CMK (cell line): ENCODE measurements at places on chromosomes 5 and 9.

DNA sequence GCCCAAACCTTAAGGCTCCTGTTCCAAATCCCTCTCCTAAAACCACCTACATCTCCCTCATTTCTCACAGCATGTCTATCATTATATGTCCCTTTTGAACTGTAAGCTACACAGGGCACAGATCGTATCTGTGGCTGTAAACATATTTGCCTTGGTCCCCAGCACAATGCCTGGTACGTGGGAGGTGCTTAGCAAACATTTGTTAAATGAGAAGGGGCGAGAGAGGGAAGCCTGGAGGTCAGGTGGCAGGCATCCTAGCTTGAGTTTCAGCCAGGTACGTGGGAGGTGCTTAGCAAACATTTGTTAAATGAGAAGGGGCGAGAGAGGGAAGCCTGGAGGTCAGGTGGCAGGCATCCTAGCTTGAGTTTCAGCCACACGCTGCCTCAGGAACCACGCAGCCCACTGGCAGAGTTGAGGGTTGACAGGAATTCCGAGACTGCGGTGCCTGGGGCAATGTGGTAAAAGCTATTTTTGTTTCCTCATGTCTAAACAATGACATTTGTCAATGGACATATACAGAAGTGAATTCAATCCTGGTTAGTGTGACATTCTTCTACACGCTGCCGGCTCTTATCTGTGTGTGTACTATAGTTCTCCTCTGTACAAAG lies 113.6 kb downstream of the EFNA5 start:
- no peak for DNase-seq

GRCh38 chr5:124665625-124666024 lies 80.8 kb downstream of the ZNF608 start:
- DNase-seq = no peak

DNA sequence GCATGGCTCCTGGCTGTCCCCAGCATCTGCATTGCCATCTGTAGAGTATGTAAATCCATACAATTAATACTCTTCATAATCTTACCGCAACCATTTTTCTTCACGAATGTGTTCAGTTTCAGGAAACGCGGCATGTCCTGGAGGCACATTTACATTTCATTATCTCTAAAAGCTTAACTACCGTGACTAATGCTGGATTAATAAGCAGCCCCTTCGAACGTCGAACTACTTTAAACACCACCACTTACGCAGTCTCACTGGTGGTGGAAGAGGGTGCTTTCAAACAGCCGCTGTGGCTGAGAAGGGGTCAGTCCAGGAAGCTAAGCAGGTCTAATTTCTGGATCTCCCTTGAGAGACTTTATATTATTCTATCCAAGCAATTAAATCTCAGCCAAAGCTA lies 85.6 kb downstream of the C5orf15 start:
- DNase-seq = no peak

DNA sequence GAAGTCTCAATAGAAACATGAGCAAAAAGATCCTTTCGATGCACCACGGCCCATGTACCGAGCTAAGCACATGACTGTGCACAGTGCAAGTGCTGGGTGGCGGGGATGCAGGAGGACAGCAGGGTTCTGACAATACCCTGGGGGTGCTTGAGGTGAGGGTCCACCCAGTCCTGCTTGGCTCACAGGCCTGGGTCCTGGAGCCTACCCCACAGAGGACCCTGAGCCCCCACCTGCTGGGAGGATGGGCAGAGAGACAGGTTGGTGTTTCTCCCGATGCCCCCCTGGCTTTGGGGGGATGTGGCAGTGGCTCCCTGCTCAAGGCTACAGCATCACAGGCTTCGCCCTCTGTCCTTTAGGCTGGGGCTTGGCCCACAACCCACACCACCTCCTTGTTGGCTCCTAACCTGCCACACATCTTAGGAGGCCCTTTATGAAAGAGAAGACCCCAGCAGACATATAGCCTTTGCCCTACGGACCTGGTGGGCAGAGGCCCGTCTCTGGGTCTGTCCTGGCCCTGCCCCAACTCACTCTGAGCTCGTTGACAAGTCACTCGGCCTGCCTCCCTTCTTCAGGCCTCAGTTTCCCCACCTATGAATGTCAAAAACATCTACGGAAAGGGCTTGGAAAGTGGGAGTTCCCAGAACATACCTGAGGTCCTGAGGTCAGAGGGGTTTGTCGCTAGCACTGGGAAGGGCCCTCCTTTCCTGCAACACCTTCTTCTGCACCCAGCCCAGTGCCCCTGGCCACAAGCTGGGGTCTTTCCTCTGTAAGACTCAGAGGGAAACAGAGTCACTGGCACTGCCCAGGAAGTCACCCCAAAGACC lies 50.3 kb downstream of the BARX1 start:
- DNase-seq = no peak

DNA sequence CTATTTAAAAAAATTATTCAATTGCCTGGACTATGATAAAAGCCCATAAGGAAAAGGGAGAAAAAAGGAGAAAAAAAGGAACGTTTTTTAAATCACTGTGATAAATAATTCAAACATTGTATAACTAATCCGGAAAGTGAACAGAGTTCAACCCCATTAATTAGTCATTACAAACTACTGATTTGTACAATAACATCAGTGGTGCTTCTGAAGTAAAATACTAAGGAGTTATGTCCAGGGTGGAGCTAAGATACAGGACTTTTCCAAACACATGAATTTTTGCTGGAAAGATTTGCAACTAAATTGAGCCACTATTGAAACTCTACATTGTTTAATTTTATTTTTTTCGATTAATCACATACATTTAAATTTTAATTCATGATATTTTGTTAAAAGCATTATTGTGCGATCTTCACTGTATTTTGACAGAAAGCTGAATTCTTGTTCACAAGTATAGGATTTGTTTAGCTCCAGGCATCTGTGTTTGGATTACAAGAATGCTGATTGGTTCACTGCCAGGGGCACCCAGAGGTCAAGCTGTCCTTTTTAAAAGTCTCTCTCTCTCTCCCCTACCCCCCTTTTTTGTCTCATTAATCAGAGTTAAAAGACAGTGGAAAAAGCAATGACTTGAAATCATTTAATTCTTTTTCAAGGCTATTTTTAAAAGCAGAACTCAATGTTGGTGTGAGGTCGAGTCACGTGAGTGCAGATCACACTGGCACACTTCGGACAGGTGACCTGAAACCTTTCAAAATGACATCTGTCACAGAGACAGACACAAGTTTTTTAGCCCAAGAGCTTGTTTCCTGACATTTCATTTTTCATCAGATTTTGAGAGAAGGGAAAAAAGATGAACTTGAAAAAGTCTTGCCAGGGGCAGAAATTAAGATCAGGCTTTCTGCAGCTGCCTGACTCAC lies 387.3 kb downstream of the NR2F1-AS1 start:
- no peak for DNase-seq

DNA sequence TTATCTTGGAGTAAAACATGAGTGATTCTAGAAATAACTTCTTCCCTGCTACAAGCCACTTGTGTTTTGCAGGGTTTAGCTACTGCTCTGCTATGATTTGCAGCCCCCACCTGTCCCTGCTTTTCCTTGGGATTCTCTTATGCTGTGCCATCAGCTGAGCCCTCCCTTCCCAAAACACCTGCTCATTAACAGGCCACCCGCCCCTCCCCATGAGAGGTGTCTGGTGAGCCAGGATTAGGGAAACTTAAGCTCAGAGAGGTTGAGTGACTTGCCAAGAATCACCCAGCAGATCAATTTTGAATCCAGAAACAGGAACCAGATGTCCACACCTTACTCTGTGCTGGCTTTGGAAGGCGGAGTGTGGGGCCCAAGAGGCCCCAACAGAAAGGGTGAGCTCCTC lies 111.7 kb upstream of the CXCL14 start:
- no peak for DNase-seq

DNA sequence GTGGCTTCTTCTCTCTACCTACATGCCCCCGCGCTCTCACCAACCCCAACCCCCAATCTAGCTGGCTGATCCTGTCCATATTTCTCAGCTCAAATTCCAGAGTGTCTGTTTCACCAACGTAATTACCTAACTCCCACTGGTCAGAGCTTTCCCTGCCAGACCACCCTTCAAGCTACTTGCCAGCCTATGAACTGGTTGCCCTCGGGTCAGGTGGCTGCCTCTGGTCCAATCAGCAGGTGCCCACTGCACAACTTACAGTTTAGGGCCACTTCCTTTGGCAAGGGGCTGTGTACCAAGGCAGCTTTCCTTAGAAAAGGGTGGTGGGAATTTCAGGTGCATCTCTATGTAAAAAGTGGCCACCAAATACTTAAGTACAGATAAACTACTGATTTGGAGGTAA lies 92.2 kb upstream of the SLC30A5 start:
- DNase-seq = no peak

DNA sequence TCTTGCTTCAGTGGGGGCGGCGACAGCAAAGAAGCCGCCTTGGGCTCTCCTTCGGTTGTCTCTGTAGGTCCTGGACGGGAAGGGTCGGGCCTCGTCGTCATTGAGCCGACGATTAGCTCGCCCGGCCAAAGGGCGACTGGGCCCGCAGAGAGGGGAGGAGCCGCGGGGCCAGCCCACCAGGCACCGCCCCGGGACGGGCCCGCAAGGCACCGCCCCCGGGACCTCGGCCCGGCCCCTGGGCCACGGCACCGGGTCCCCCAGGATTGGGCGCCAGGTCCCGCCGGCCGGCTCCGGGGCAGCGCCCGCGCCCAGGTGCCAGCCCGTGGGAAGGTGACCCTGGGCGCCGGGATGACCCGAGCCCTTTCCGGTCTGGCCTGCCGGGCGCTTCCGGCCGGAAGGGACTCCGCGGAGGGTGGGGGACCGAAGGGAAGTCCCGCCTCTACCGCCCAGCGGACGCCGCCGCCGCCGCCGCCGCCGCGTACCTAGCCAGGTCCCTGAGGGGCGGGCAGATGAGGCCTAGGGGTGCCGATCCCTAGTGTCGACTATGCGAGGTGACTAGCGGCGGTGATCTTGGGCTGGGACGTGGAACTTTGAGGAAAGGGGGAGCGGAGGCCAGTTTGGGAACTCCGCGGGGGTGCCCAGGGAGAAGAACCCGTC lies at the start of the genes GBA2 and RGP1:
Gene GBA2, minus strand, starts transcription at position 371 of the 657 bp plus-strand sequence. CDS start 524 bp downstream, outside the sequence.
Gene RGP1, plus strand, starts transcription at position 430 of the 657 bp plus-strand sequence. CDS start 469 bp downstream, outside the sequence.
- DNase-seq = peak; percentile 60

GRCh38 chr5:81027481-81028058 lies 67.4 kb downstream of the RASGRF2 start:
- DNase-seq = no peak

DNA sequence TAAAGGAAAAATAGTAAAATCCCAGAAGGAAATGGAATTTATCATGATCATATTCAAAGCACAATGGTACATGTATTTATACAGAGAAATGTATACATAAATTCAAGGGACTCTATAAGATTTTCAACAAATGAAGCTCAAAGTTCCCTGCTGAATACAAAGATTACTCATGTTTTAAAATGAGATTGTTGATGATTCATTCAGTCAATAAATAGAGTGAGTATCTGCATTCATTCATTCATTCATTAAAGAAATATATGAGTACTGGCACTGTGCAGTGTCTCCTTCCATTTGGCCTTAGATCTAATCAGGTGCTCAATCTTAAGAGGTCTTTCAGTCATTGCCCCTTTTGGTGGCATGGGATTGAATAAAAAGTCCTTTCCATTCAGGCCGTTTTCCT lies 310.0 kb downstream of the KIAA0825 start:
- DNase-seq = no peak

DNA sequence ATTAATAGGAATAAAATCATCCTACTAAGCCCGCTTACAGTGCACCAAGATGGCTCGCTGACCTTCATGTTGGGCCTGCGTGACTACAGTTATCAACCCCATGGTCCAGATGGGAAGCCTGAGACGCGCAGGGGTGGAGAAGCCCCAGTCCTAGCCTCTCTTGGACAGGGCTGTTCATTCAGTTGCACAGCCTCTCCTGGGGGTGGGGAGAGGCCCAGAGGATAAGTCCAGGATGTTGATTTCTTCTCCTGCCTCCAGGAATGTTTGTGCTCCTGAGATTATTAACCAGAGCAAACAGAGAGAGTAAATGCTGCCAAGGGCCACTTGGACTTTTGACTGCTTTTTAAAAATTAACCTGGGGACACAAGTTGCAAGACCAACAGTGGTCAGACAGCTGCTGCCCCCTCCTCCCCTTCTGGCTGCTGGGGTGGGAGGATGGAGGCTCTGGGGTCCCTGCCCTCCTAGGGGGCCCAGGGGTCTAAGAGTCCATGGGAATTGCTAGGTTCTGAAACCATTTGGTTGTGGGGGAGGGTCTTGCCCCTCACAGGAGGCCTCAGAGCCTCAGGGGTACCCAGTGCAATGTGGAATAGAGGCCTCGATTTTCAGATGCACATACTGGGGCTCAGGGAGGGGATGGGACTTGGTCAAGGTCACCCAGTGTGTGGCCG lies 2.8 kb upstream of the AMBP start:
- DNase-seq = no peak

- no peak for DNase-seq
Measured at GRCh38 chr5:62795926-62796325, 217.3 kb downstream of the LRRC70 start.

GRCh38 chr5:151110122-151110681 lies 29.4 kb upstream of the TNIP1 start:
- no peak for DNase-seq

GRCh38 chr9:95090023-95090791 lies 227.3 kb downstream of the FANCC start:
- DNase-seq = no peak

- no peak for DNase-seq
Measured at GRCh38 chr5:76314643-76315042, 88.4 kb upstream of the IQGAP2 start.
